NCI-H748 treated with DMSO at 0.1 percent for 48 hours (cell line): ENCODE measurements at places on chromosomes 2 and 18.

GRCh38 chr2:102438578-102438977, 15.6 kb downstream of the IL18RAP start:
- DNase-seq: no peak

GRCh38 chr2:75603477-75603876, 42.7 kb upstream of the EVA1A start:
- no peak for DNase-seq

DNA sequence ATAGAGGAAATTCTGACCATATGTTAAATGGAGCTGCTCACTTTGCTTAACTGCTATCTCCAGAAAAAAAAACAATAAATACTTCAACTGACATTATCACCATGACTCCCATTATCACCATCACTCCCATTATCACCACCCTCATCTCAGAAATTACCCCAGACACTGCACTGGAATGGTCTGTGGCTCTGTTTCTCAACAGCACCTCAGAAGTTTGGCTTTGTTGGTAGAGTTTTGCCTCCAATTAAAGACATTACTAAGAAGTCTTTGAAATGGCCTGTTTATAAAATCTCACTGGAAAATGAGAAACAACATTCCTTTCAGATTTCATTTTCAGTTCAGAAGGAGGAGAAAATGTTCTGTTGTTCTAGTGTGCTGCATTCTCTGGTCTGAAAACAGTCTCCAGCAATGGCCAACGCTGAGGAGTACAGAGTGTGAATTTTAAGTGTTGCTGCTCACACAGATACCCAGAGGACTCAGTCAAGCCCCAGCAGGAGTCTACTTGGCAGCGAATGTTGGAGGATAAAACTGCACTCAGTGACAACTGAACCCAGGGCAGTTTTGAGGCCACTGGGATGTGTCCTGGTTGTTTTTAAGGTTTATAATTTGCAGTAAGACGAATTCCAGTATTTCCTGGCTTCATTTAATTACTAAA, 364.5 kb upstream of the CDH2 start:
- DNase-seq: no peak

- DNase-seq: no peak
Measured at GRCh38 chr2:25808006-25808383, 70.3 kb downstream of the ASXL2 start.

DNA sequence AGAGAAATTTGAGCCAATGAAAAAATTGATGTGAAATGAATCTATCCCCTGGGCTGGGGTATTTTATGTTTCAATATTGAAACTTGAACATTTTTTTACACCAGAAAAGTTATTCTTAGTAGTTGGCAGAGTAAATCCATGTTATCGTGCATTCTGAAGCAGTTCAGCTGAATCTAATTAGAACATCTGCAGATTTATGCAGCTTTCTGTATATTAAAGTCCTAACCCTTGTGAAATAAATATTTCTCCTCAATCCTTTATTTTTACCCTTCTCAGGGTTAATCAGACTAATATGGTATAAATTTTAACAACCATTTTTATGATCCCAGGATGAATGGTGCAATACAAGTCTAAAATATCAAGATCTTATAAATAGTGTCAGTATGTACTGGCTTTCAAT, 69.5 kb downstream of the CDH20 start:
- DNase-seq: no peak

DNA sequence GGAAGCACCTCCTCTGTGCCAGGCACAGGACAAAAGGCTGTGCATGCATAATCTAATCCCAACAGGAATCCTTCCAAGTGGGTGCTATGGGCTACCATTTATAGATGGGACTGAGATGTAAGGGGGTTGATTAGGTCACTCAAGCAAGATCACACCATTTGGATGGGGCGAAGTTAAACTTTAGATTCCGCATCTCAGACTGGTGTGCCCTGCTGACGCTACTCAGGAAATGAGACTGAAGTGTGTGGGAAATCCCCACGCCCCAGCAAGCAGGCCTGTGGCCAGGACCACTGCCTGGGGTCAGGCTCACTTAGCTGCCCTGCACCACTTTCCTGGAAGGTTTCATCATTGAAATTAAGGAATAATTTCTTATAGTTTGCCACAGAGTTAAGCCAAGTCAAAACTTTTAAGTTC, 70.5 kb upstream of the PPP1CB start:
- no peak for DNase-seq

- no peak for DNase-seq
Measured at GRCh38 chr18:5058768-5059695, 138.0 kb downstream of the AKAIN1 start.

DNA sequence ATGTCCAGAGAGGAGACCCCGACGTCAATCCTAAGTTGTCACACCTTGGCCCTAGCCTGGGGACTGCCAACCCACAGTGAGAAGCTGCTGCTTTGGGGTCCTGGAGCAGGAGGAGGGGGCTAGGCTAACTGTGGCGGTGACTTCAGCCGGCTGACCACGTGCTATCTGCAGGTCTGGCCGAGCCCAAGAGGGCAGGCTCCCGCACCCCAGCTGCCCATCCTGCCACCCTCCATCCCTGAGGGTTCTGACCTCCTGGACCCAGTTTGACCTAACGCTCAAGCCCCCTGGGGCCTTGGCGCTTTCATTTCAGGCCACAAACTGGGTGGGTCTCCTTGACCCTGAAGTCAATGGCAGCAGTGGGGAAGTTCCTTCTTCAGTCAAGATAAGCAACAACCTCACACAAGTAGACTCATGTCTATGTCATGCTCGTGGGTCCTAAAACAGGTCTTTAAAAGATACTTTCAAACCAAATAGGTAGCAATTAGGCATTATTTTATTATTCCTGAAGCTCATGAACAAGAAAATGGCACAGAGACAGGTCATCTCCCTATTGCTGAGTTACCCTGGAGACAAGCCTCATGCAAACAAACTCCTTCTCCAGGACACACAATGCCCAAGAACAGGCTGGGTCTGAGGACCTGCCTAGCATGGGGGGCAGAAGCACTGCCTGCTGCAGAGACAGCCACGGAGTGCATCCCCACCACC, 2.3 kb downstream of the HES6 start:
- DNase-seq: no peak

- DNase-seq: no peak
Measured at GRCh38 chr2:230627806-230628724, 84.6 kb upstream of the CAB39 start.

GRCh38 chr2:135874777-135875365, 1.4 kb downstream of the MCM6 start:
- DNase-seq: no peak

DNA sequence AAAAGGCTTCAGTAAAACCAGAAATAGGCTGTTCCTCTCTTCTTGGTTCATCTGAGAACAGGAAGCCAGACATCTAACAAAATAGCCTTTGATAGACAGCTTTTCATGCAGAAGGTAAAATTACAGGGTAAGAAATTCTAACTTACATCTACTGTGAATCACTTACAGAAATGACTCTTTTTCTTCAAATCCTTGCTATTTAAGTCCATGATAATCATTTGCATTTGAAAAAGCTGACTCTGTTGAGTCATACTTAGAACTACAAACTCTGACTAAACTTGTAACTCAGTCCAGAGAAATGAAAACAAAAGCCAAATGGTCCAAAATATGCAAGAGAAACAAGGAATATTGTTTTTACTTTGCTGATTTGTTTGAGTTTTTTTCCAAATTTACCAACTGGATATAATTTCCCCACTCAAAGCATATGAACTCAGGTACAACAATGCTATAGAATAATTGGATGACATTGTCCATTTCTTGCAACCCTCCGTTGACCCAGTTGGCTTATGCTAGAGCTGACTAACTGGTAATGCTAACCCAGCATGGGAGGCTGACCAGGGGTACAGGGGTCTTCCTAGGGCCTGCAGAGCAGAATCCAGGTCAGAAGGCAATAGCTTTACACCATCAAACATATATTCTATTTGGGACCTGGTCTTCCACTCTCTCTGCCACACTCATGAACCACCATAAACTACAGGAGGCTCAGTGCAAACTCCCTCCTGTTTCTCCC, 18.8 kb upstream of the MREG start:
- DNase-seq: no peak
